ENCODE measurements at places on chromosomes 4 and X.

DNA sequence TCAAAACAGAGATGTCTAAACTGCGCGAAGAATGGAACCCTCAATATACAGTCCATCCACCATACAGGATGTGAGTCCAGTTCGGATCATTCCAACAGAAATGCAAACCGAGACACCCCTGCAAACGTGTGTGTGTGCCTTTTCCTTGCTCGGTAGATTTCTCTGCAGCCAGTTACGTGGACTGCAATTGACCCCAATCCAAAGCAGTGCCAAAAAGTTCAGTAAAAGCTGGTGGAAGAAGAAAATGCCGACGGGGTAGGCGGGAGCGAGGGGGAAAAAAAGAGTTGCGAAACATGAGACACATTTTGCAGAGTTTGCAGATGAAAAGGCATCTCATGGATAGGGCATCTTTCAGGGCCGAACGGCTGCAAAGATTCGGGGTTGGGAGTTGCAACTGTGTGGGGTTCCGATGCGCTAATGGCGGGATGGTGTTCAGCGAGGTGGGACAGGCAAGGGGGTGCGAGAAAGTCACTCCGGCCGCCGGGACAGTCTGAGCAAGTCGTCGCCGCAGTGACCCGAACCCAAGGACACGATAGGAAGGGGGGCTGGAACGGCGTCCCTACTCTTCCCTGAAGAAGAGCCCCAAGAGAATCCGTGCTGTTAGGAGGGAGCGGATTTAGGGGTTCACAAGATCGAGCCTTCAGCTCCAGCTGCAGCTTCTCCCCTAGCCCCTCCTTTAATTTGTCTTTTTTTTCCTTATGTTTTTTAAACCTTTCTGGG, 3.8 kb downstream of the PHOX2B start:
- no peak for DNase-seq

GRCh38 chr4:98572697-98573096, 85.7 kb downstream of the TSPAN5 start:
- DNase-seq = no peak

DNA sequence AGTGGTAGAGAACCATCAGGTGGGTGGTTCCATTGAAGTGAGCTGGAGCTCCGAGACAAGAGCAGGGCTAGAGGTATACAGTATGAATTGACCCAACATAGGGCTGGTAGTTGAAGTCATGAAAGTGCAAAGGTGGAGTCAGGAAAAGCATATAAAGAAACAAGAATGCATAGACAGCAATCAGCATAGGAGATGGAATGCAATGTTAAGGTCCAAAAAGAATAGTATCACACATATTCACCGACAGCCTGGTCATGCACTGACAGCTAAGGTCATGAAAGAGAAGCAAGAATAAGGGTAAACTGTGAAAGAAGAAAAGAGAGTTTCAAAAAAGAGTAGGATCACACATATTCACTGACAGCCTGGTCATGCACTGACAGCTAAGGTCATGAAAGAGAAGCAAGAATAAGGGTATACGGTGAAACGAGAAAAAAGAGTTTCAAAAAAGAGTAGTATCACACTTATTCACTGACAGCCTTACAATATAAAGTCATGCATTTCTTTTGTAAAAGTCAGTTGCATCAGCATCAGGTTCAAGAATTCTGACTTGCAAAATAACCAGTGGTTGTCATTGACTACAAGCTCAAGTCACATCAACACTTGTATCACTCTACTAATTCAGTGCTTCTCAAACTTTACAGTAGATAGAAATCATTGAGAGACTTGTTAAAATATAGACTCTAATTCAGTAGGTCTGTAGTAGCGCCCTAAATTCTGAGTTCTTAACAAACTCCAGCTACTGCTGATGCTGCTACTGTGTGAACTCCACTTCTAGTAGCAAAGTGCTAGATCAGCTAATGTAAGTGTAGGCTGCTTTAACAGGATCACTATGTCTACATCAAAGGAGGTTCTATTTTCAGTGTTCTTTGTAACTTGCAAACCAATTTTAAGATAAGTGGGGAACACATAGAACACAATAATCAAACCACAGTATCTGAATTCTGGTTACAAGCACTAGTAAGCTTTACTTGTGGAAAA, 221.9 kb downstream of the PDGFC start:
- DNase-seq = no peak

GRCh38 chr4:158163941-158164767, 8.7 kb downstream of the GASK1B start:
- no peak for DNase-seq

DNA sequence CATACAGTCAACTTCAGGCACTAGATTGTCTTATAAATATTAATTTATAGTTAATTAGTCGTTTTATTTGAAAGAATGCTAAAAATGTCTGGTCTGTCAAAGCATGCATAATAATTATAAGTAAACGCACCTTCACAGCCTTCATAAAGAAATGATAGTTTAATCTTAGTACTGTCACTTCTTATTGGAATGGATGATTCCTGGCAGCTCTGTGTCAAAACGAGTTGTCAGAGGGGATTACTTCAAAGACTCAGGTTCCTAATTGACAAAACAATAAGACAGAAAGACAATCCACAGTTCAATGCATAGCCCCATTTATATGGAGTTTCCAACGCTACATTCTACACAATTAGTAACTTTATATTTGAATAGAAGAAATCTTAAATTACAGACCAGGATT, 461.3 kb upstream of the TECRL start:
- no peak for DNase-seq

DNA sequence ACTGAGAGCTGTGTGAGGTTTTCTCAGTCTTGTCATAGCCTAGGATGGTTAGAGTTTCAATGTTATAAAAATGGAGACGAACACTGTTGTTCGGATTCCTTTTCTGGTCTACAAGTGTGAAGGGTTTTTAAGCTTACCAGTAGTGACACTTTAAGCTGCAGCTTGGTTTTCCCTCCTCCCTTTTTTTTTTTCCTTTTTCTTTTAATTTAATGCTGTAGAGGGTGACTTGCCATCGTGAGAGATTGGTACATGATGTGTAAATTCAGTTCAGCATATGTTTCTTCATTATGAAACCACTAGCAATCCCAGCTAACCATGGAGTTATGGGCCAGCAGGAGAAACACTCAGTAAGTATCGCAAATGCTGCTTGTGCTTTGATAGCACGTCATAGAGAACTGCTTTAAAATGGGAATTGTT, 165.0 kb downstream of the RAPGEF2 start:
- no peak for DNase-seq

DNA sequence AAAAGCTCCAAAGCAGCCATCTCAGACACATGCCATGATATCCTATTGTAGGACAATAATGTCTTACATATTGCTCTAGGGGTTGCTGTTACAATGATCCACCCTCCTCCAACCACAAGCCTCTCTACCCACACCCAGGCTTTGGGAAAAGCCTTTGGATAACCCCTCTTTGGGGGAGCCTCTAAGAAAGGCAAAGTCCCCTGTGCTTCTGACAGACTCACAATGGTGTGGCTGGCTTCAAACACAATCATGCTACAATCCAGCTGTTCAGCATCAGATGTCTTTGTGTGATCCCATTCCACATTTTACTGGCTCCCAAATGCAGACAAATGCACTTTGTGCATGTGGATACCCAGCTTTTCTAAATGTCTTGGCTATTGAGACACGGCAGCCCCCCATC, 65.9 kb upstream of the CAPN6 start:
- no peak for DNase-seq

GRCh38 chr4:54165438-54165837, 63.7 kb upstream of the PDGFRA start:
- no peak for DNase-seq

DNA sequence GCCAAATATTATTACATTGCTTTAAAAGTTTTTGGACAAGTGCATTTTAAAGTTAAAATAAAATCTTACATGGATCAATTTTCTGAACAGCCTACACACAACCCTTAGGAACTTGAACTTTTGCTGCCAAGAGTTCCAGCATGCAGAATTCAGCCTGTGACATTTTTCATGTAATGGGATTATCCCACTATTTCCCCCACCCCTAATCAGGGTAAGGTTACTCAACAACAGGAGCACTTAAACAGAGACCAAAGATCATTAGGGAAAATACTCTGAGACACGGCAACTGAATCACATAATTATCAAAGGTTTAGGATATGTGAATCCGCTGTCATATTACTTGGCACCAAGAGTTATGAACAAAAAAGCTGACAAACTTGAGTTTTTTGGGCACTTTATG, 47.2 kb downstream of the IQCM start:
- no peak for DNase-seq

- no peak for DNase-seq
These were observed 44.3 kb downstream of the NELFA start for GRCh38 chr4:1964443-1964842.

DNA sequence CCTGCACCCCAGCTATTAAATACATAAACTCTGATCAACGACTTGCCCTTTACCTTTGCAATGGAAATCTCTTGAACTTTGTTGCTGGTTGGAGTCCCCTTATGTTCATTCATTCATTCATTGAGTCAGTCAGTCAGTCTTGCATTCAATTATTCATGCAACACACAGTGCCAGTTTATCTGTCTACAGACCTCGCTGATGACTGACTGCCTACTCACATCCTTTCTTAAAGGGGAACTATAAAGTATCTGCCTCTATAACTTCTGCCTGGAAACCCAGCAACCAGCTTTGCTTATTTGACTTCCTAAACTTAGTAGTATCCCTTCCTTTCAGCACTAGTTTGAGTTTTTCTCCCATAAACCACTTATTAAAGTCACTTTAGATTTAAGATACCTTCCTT, 620.8 kb upstream of the ADGRL3 start:
- DNase-seq = no peak

DNA sequence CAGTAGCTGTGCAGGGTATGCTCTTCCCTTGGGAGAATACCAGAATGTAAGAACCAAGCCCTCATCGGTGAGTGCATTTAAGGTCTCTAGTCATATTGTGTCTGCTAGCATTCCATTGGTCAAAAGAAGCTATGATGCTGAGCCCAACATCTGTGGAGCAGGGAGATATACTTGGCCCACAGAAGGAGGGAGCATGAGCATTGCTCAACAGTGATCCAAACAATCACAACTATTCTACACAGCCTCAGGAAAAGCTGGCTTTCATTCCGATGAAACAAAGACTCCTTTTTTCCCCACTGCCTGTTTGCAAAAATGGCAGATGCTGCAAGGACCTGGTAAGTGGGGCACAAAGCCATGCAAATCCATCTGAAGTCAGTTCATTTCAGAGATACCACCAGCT, 80.6 kb upstream of the DHX15 start:
- no peak for DNase-seq

- DNase-seq = no peak
These were observed 31.9 kb downstream of the MGAT4D start for GRCh38 chr4:140466146-140466545.

GRCh38 chr4:8308856-8309771, 39.6 kb downstream of the HTRA3 start:
- DNase-seq = peak; percentile 17

DNA sequence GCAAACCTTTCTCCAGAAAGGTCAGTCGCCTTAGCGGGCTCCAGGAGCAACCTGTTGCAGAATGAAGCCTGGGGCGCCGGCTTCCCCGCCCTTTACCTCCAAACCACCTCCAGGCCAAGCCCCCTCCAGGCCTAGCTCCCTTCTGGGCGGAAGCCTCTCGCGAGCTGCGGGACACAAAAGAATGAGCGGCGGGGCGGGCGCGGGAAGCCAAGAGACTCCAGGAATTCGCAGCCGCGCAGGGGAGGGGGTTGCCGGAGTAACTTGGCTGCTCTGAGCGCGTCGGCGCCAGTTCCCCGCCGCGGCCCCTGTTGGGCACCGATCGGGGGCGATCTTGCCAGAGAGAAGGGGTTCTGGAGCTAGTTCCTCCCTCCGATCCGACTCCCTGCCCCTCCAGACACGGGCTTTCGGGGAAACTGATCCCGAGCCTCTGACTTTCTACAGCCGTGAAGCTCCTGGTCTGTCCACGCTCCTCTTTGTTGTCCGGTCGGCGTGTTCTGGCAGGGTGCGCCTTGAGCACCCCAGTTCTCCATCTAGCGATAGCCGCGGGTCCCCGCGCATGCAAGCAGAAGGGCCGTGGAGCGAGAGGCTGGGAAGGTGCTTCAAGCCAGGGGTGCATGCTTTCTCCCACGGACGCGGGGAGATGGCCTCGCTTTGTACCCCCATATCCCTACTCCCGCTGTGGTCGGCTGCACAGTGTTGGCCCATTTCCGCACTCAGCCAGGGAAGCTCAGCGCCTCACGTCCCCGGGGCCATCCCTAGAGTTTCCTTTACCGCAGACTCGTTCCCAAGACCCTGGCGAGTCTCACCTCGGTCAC, 1.2 kb downstream of the PROM1 start:
- DNase-seq = peak; percentile 61

DNA sequence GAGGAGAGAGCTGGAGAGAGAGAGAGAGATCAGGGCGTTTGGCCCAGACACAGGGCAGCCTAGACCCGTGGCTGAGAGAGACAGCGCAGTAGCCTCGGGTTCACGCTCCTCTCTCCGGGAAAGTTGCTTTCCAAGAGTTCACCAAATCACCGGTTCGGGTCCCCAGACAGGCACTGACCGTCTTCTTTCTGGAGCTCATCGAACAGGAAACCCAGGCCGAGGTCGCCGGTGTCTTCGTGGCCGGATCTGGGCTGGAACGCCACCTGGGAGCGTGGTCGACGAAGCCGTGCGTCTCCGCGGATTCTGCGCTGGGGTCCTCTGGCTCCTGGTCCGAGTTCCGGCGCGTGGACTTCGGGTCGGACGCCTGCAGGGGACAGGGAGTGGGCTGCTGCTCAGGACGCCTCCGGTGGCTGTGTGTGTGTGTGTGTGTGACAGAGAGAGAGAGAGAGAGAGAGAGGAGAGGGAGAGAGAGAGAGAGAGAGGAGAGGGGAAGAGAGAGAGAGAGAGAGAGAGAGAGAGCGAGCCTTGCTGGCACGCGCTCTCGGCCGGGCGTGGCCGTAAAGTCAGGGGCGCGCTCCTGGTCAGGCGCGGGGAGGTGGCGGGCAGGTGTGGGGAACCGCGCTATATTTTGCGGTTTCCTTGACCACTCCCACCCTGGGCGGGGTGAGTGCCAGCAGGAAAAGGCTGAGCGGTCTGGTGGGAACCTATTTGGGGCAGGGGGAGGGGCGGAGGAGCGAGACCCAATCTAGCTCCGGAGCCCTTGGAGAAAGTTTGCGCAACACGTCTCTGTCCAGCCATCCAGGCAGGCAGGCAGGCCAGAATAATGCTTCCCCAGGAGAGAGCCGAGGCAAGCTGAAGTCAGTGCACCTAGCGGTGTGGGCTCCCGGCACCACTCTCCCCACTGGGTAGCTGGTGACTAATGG, 62.1 kb downstream of the RHOXF2B start:
- DNase-seq = peak; percentile 26

GRCh38 chrX:56248492-56248891, 16.3 kb downstream of the KLF8 start:
- peak; percentile 33 for DNase-seq

- no peak for DNase-seq
These were observed 644 bp downstream of the LAMP2 start for GRCh38 chrX:120468479-120468824.

All from right lung (tissue), 10 donors.